ENCODE measurements at places on chromosomes 1 and 21.

GRCh38 chr1:174152427-174152826 is 6.9 kb upstream of the RABGAP1L start:
- DNase-seq: no peak

DNA sequence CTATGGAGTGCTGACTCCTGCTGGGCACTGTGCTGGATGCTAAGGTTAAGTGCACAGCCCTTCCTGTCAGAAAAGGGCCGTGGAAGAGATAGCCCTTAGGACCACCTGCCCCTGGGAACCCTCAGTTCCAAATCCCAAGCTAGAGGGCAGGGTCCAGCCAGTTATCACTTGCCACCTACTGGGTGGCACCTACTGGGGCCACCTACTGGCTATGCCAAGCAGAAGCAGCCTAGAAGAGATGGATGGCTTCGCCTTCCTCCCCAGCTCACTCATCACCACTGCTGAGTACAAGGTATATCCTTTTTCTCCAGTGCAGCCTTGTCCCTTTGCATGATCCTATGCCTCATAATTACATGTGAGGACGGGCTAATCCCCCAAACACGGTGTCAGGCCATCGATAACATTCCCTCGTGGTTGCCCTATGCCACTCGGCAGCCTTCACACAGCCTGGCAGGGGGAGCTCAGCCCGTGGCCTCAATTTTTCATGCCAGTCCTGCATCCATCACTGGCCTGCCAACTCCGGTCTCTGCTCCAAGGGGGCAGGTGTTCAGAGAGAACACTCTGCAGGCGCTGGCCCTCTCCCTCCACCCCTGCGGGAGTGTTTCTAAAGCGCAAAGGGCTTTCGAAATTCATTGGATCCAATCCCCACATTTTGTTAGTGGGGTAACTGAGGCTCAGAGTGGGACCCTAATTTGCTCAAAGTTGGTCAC is 49.0 kb downstream of the SYT2 start:
- no peak for DNase-seq

- DNase-seq: no peak
Observed at GRCh38 chr21:28640326-28640725, 352.4 kb downstream of the LTN1 start.

DNA sequence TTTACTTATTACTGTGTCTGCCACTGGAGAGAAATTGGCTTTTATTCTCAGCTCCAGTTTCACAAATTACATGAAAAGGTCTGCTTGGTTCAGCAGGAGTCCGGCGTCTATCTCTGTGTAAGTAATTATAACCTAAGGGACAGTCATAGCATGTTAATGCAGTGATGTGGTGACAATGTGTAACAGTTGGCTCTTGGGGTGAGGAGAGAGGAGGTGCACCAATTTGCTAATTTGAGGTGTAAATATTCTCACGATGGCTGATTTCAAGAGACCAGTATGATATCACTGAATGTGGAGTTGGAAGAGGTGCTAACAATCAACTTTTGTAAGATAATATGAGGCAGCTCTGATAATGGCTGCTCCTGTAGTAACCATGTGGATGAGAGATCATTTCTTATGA is 86.1 kb downstream of the CTH start:
- DNase-seq: no peak

GRCh38 chr1:60063561-60063960 is 10.0 kb downstream of the C1orf87 start:
- no peak for DNase-seq

- DNase-seq: no peak
Observed at GRCh38 chr1:209612646-209613399, 29.3 kb downstream of the CAMK1G start.

- DNase-seq: no peak
Observed at GRCh38 chr1:232170909-232171308, 459.0 kb downstream of the SIPA1L2 start.

DNA sequence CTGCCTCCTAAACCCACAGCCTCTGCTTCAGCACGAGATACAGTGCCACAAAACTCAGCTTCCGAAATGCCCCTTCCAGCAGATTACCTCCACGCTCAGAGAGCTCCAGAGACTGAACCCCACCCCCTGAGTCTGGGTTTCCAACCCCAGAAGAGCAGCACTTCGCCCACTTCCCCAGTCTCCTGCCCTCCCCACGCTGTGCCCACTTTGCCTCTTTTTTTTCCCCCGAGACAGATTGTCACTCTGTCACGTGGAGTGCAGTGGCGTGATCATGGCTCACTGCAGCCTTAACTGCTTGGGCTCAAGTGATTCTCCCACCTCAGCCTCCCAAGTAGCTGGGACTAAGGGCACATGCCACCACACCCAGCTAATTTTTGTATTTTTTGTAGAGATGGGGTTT is 10.1 kb downstream of the ICMT start:
- DNase-seq: no peak

- DNase-seq: no peak
Observed at GRCh38 chr1:4563586-4563985, 90.8 kb upstream of the AJAP1 start.

GRCh38 chr21:19807201-19807600 is 1191.0 kb upstream of the NCAM2 start:
- no peak for DNase-seq

DNA sequence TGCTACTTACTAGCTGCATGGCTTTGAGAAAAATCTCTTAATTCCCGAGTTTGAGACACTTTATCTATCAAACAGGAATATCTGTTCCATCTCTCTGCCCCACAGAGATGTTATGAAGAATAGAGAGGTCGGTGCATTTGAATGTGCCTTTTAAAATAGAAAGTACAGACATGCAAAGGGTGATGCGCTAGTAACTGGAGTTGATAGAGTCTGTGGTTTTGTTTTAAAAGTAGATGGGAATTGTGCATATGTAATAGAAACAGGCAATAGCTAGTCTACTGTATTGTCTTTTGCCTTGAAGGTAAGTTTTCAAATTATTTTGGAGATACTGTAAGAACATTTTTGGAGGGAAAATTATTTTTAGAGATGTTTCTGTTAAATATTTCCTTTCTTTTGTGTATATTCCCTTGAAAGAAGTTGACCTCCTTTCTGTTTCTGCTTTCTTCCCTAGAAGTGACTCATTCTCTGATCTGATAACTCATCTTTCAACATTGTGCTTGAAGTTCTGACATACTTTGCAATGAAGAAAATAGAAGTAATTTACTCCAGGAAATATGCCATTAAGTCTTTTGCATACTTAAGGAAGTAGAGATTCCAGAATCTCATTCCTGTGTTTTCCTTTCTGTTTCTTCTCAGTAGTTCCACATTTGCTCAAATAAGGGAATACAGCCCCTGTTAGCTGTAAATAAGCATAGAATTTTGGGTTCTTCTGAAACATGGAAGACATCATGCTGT is 151.6 kb downstream of the SDCCAG8 start:
- DNase-seq: peak; percentile 29

- no peak for DNase-seq
Observed at GRCh38 chr1:29646161-29646775, 409.9 kb downstream of the PTPRU start.

DNA sequence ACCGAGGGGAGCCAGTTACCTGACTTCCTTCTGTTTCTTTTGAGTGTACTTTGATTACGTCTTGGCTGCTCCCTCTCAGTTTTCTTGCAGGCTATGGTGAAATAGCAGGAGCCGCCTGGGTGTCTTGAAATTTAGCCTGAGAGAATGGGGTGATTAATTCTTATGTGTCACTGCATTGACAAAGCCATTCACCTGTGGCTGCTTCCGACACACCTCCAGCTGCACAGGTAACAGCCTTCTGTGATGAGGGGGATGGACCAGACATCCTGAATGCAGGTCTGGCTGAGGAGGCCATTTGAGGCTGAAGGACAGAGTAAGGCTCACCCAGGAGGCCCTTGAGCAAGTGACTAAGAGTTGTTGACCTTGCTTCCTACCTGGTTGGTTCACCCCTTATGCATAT is 16.5 kb downstream of the CACNA1E start:
- DNase-seq: no peak

GRCh38 chr1:45518910-45519309 is 2.8 kb downstream of the PRDX1 start:
- DNase-seq: no peak

- DNase-seq: no peak
Observed at GRCh38 chr1:23571465-23571864, 12.2 kb upstream of the ID3 start.

GRCh38 chr1:242055749-242056320 is 56.9 kb upstream of the MAP1LC3C start:
- no peak for DNase-seq

DNA sequence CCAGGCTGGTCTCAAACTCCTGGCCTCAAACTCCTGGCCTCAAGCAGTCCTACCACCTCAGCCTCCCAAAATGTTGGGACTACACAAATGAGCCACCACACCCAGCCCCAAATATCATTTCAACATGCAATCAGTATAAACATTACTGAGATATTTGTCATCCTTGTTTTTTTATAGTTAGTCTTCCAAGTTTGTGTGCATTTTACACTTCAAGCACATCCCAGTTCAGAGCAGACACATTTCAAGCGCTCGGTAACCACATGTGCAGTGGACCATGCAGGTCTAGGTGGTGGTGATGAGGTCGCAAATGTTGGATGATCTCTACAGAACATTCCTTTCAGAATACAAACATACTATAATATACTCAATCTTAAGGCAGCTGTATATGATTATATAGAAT is 23.8 kb upstream of the APP start:
- peak; percentile 55 for DNase-seq

DNA sequence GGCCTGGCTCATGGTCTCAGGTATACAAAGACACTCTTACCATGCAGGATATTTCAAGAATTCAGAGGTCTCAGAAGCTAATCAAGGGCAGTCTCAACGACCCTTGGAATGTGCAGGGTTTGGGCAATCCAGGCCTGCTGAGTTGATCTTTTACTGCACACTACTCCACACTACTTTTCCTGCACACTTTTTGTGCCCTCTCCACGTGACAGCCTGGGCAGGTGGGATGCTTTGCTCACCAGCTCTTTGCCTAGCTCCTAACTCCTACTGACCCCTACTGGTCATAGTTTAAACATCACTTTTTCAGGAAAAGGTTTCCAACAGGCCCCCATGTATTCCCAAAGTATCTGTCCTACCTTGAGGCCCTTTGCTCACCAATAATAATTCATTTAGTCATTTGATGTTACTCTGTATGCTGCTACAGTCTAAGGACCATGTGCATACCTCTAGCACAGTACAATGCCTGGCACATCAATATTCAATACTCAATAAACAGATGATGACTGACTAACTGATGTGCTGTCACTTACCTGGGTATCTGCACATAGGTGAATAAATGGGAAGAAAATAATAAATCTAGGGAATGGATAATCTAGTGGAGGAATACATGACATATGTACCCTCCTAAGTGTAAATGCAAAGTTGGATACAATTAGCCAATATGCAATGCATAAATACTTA is 9.6 kb downstream of the DUSP23 start:
- peak; percentile 47 for DNase-seq

DNA sequence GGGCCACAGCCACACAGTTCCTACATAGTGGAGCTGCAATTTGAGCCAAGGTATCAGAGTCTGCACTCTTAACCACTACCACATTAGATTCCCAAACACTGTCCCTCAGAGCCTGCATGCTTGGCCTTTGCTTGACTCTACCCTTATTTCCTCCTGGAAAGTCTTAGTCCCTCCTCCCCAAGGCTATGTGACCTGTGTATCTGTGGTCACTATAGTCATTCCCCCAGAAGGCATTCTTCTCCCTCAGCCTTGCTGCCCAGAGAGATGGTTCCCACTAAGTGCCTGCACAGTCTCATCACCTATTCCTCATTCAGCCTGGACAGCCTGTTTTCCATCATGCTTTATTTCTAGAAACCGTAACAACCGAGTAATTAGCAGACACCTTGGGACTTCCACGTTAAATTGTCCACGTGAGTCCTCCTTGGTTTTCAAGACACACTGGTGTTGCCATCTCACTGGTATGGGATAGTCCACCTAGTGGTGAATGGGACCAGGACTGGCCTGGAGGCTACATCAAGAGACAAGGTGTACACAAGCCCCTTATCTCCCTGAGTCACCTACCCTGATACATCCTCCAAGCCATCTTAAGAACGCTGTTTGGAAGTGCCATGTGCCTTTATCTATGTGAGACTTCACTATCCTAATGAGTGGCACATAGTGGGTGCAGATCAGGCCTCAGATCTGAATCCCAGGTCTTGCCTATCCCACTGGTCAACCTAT is 3.8 kb upstream of the ZNF648 start:
- no peak for DNase-seq

DNA sequence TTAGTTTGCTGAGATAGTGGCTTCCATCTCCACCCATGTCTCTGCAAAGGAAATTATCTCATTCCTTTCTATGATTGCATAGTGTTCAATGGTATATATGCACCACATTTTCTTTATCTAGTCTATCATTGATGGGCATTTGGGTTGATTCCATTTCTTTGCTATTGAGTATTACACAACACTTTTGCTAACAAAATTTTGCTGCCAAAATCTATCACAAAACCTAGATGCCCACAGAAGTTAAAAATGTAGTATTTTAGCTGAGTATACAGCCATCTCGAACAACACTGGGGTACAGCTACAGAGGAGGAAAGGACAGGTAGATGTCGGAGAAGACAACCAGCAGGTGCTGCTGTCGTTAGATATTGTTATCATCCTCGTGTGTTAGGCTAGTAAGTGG is 67.7 kb downstream of the LBR start:
- DNase-seq: no peak

DNA sequence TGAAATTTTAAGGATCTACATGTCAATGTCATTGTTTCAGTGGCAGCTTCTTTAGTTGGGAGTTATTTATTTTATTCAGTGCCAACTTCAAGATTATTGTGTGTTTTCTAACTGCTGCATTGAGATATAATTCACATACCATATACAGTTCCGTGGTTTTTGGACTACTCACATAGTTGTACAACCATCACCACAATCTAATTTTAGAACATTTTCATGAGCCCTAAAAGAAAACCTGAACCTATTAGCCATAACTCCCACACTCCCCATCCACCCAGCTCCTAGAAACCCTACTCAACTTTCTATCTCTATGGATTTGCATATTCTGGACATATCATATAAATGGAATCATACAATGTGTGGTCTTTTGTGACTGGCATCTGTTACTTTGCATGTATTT is 220.0 kb downstream of the LRRC40 start:
- DNase-seq: no peak

GRCh38 chr1:34645919-34646318 is 108.9 kb upstream of the GJB5 start:
- DNase-seq: no peak

DNA sequence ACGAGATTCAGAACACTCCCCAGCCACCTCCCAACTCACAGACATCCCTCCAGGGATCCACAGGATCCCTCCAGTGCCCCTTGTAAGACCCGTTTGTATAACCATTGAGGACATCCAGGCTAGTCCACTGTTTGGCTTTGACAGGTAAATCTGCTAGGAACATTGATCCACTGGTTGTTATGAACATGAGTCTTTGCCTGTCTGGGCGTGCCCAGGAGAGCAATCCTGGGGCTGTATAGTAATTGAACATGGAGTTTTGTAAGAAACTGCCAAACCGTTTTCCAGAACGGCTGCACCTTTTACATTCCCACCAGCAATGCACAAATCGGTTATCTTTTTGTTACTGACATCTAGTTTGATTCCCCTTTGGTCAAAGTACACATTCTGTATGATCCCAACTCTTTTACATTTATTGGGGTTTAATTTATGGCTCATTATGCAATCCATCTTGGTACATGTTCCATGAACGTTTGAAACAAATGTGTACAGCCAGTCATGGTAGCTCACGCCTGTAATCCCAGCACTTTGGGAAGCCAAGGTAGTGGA is 88.7 kb downstream of the WDR4 start:
- DNase-seq: peak; percentile 3

Measured in GM03348 (cell line).